ENCODE measurements at places on chromosomes 3 and 15.

DNA sequence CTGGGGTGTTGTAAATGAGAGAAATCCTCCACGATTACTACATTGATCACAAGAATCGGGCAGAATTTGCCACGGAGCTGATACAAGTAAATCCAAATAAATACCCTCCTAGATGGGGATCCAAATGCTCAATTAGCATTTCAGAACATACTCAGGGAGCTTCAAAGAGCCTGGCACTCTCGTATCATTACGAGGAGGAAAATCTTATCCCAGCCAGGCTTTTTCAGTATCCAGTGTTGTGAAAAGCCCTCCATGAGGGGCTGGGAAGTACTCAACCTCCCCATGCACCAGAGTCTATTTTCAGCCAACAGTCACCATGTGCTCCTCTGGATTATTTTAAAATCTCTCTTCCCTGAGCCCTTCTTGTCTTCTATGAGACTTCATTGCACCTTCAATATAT is 122.6 kb upstream of the ARRDC4 start:
- DNase-seq: no peak

- DNase-seq: no peak
These were observed 27.4 kb upstream of the CHST2 start for GRCh38 chr3:143092191-143092590.

- DNase-seq: no peak
These were observed 43.9 kb downstream of the ADIPOQ start for GRCh38 chr3:186886202-186886981.

GRCh38 chr3:117846238-117846637 is 1136.7 kb downstream of the TUSC7 start:
- DNase-seq: no peak

DNA sequence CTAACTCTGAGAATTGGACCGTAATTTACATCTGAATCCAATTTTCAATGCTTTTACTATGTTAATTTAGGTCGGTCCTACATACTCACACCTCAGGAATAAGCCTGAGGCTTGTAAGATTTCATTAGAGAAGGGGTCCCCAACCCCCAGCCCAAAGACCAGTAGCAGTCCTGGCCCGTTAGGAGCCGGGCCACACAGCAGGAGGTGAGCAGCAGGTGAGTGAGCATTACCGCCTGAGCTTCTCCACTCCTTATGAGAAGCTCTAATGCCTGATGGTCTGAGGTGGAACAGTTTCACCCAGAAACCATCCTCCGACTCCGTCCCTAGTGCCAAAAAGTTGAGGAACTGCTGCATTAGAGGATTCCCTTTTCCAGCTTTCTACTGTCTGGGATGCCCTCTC is 757.3 kb downstream of the SI start:
- DNase-seq: no peak

DNA sequence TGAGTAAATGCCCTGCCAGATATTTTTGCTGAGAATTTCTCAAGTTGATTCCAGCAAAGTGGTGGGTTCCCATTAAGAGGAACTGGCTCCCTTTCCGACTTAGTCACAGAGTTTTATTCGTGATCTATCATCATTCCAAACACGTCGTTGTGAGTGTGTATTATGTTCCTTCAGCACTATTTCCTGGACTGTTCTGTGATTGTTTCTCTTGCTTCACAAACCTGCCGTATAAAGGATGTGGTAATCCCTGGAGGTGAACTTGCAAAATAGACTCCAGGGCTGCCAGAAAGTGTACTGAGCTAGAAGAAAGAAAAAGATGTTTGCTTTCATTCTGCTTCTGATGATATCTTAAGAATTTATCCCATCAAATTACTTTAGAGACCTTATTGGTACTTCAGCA is 14.5 kb upstream of the CAPN3 start:
- no peak for DNase-seq

- peak; percentile 49 for DNase-seq
These were observed 76.4 kb upstream of the ETV5 start for GRCh38 chr3:186185194-186185787.

DNA sequence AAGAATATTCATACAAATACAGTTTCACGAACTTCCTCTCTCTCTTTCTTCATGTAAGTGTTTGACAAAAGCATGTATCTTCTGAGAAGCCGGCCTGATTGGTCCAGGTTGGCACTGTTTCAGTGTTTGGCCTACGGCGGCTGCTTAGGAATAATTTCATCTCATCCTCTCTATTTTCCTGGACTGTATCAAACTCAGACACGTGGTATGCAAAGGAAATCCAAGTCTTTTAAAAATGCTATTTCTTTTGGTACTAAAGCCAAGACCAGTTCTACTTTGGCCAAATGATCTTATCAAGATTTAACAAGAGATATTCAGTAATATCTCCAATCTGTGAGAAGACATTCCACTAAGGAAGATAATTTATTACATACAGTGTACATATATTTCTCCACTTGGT is 152.8 kb downstream of the TIGIT start:
- no peak for DNase-seq

DNA sequence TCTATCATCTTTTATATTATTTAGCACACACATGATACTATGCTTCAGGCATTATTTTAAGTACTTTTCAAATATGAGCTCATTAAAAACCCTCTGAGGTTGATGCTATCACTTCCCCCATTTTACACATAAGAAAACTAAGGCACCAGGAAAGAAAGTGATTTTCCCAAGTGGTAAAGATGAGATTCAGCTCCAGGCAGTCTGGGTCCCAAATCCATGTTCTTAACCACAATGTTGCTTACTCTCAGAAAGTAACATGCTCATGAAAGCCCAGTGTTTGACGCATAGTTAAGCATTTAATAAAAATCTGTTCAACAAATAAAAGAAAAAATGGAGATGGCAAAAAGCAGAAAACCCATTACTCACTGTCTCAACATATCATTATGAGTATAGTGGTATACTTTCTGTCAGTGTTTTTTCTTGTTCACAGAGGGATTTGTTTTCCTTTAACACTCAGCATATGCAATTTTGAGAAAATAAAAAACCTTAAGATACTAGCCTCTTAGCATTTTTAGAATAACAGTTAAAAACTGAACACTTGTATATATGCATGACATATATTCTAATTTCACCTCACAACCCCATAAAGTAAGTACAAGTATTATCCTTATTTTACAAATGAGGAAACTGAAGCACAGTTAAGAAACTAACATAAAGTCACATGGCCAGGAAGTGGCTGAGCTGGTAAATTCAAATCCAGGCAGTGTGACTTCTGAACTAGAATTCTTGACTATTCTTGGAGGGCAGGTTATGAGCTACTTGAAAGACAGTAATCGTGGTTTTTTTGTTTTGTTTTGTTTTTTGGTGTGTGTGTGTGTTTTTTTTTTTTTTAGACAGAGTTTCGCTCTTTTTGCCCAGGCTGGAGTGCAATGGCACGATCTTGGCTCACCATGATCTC is 10.4 kb downstream of the PEAK1 start:
- peak; percentile 26 for DNase-seq

DNA sequence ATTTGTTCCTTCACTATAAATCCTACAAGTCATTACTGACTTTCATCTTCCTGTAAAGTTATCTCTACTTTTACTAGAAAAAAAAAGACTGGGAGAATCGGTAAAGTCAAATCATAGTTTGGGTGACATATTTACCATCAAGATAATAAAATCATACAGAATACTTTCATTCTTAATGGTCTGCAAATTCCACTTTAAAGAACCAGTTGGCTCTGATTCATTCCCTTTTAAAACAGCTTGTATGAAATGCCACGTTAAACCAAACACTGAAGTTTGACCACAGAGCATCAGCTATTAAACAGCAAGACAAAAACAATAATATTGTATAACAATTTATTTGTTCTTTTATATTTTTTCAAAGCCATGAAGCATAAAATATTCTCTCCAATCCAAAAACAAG is 100.7 kb downstream of the FBN1 start:
- DNase-seq: no peak

DNA sequence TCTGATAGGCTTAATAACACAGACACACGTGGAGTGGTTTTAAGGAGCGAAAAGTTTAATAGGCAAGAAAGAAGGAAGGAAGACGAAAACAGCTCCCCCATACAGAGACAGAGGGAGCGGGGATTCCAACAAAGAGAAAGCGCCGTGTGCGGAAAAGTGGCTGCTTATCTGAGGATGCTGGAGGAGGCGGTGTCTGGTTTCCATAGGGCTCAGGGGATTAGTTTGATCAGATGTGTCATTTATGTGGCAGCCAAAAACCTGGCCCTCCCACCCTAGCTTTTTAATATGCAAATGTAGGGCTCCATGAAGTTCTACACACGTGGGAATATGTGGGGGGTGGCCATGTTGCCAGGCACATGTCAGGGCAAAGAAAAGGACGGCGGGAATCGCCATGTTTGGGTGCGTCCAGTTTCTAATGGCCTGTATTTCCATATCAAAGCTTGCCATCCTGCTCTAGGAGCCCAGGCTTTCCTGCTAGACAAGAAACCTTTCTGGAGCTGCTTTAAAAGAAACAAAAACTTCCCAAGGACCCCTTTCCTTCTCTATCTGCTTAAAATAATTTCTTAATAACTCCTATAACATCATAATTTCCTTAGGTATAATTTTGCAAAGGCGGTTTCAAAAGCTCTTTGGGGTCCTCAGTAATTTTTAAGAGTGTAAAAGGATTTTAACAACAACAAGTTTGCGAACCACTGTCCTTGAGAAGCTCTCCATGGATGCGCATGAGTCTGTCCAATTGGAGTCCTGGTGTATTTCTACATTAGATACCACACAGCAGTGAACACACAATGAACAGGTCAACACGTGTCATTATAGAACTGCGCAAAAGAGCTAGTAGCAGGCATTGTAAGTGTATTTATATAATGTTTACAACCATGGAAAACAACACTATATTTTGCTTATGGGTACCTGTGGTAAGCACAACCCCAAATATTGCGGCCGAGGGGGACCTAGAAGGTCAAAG is 622 bp upstream of the ZNF589 start:
- DNase-seq: no peak

GRCh38 chr15:70714015-70714414 is 49.3 kb downstream of the UACA start:
- DNase-seq: no peak

- DNase-seq: no peak
These were observed 22.1 kb upstream of the CRBN start for GRCh38 chr3:3201611-3202010.

- no peak for DNase-seq
These were observed 2.9 kb upstream of the DIS3L start for GRCh38 chr15:66290518-66290917.

- DNase-seq: no peak
These were observed 37.4 kb upstream of the SECISBP2L start for GRCh38 chr15:49083401-49084284.

DNA sequence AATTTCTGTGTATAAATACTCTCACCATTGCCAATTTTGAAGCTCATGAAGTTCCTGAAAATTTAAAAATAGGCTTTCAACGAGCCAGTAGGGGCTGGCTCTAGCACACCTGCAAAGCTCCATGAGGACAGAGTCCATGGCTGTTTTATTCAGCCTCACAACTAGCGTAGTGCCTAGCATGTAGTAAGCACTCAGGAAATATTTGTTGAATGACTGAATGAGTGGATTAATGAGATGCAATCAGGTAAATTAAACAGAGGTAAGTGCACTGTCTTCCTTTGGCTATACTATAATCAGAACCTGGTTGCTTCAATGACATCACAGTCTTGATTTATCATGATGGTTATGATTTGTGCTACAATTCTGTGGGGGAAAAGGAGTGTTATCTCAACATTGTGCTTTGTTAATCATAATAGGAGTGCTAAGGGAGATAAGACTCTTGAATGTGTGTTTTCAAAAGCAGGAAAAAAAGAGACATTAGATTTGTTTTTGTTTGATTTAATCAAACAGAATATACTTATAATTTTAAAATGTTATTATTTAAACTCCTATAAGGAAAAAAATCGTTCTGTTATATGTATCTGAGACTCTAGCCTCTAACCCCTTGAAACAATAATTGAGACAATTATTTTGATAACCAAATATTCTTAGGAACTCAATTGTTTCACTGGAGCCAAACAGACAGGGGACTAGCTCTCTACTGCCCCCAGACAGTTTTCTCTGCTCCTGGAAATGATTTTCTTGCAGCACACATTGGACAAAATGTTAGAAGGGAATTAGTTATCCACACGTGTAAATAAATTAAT is 171.7 kb upstream of the ATP11B start:
- no peak for DNase-seq

GRCh38 chr15:81015621-81016488 is 15.1 kb downstream of the TLNRD1 start:
- no peak for DNase-seq

DNA sequence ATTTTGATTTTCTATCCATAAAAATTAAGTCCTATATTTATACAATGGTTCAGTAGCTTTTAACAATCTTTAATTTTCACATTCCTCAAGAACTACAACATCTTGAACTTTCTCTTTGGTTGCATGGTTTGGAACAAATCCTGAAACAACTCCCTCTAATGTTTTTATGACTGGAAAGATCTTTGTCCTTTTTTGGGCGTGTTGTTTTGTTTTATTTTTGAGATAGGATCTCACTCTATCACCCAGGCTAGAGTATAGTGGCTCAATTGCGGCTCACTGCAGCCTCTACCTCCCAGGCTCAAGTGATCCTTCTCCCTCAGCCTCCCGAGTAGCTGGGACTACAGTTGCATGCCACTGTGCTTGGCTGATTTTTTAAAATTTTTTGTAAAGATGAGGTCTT is 4.0 kb downstream of the STX19 start:
- no peak for DNase-seq

- no peak for DNase-seq
These were observed 107.2 kb downstream of the IL1RAP start for GRCh38 chr3:190620886-190621608.

DNA sequence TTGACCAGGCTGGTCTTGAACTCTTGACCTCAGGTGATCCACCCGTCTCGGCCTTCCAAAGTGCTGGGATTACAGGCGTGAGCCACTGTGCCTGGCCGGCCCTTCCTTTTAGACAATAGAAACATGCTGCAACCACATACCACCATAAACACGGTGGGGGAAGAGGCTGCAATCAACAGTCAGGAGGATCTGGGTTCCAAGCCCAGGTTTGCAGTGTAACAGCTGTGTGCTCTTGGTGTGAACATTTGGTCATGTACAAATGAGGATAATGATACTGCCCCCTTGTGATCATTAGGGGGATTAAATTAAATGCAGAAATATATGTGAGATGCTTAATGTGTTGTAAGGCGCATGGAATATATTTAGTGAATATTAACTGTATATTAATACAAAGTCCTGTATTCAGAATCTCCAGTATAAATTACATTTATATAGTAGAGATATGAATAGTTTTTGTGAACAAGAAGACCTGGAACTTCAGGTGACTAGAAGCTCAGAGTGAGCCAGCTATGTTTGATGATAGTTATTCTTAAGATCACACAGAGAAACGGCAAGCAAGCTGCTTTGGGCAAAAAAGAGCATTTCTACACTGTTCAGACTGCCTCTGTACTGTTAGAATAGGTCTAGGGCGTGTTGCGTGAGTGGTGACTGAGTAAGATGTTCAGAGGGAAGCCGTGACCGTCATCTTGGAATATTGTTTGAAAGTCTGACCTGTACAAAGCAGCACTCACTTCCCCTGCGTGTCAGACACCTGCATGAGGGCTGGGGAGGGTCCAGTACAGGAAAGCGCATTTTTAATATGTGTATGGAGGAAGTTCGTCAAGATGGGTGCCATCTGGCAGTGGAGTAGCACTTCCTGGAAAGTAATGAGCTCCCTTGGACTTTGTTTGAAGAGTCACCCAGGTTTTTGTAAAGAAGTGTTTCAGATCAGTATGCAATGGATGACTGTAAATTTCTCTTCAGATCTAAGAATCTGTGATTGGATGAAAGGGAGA is 125.8 kb downstream of the PGPEP1L start:
- DNase-seq: no peak

GRCh38 chr3:117848606-117849005 is 1139.0 kb downstream of the TUSC7 start:
- no peak for DNase-seq

GRCh38 chr15:100468285-100468684 is 60.5 kb downstream of the CERS3 start:
- DNase-seq: no peak
